Hematopoietic multipotent progenitor cell treated with erythropoietin and hydrocortisone succinate and interleukin-3 and kit ligand, for 15 days (in vitro differentiated cells): ENCODE measurements at places on chromosomes 11 and 22.
A peak's percentile ranks its signal among the peaks of the same experiment; 100 is the strongest.

GRCh38 chr11:77402218-77402556, 71.7 kb downstream of the PAK1 start:
- no peak for DNase-seq

DNA sequence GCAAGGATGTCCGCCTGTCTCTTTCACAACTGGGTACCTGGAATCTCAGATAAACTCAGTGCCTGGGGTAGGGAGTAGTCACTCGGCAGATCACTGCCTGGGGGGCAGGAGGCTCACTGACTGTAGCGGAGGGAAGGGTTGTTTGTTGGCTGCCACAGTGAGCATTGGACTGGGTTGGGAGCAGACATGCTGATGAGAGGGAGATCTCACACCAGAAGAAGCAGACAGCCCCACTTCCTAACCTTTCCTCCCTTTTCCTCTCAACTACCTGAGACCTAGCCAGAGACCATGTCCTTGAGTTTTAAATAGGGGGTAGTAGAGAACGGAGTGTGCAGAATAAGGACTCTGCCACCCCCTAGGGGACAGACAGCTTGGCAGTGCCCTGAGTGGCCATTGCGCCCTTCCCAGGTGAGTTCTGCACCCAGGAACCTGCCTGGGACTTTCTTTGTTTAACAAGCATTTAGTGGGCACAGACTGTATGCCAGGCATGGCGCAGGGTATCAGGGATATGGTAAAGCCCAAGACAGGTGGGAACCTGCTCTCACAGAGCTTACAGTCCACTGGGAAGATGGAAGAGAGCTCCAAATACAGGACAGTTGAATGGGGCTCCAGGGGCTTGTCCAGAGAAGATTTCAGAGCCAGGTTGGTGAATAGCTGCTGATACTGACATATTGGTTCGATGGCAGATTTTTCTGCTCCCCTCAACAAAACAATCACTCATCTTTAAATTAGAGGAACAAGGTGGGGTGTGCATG, 115.7 kb upstream of the NNMT start:
- DNase-seq: peak; percentile 45

- no peak for DNase-seq
Measured at GRCh38 chr22:23553924-23554870, 25.9 kb downstream of the IGLL1 start.

DNA sequence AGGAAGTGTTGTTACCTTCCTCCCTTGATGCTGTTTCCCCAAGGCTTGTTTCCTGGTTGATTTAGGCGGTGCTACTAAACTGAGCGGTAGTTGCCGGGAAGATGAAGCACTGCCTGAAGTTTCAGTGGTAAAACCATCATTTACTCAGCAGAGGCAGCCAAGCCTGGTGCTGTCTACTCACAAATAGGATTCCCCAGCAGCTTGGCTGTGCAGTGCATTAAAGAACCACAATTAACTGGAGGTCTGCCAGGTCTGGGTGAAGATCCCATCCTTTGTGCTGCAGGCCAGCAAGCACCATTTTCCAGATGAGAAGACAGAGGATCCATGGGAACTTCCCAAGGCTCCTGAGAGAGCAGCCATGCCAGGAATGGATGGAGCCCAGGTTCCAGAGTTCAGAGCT, 231.9 kb upstream of the E2F8 start:
- DNase-seq: no peak

DNA sequence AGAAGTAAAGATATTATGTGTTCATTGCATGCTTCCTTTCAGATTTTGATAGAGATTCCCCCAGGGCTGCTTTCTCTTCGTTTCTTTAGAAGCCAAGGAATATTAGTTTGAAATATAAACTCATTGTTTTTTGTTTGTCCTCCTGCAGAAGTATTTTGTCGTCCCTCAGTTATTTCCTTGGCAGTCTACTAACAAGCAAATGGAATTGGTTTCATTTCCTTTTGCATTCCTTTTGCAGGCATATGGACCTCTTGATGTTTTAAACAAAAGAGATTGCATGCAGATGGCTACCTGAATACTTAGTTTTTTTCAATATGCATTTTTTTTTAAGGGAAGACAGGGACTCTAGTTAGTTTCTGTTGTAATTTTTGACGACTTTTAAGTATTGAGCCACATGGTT, 62.2 kb downstream of the BCL2L13 start:
- DNase-seq: no peak

- no peak for DNase-seq
Measured at GRCh38 chr11:114211444-114212121, 84.6 kb upstream of the NNMT start.

DNA sequence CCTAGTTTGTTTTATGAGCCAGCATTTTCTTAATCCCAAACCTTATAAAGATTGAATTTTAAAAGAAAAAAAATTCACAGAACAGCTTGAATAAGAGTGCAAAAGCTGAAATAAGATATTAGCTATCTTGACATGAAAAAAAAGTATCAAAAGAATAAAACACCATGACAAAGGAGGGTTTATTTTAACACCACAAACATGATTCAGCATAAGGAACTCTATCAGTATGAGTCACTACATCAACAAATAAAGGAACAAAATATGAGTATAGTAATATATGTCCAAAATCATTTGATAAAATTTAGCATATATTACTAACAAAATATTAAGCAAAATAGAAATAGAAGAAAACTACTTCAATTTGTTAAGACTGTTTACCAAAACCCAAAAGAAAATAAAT, 9.6 kb upstream of the LMO1 start:
- DNase-seq: no peak

- DNase-seq: no peak
Measured at GRCh38 chr11:76131671-76132631, 74.4 kb downstream of the WNT11 start.

DNA sequence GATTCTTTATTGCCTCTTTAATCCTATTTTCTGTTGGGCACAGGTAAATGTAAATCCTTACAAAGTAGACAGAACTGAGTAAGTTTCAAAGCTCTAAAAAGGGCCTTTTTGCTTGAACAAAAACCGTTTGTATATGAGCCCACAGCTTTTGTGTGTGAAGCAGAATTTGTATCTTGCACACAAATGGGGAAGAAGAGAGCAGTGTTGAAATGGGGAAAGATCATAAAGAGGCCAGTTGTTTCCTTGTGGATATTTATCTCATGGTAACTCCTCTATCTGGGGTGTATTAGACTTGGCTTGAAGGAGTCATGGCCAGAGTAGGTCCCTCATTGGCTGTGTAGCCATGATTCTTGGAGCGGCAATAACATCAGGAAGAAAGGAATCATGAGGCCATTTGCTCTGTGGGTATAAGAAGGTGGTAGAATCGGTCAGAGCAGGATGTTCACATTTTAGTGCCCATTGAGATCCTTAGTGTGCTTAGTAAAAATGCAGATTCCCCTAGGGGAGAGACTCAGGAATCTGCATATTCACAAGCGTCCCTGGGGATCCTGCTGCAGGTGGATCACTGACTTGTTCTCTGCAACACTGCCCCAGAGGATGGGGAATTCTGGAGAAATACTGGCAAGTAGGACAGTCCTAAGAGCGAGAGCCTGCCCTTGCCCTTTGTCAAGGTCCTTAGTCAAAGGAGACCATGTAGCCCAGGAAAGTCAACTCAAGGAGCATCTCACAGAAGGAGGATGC, 126.5 kb downstream of the LDLRAD3 start:
- no peak for DNase-seq

DNA sequence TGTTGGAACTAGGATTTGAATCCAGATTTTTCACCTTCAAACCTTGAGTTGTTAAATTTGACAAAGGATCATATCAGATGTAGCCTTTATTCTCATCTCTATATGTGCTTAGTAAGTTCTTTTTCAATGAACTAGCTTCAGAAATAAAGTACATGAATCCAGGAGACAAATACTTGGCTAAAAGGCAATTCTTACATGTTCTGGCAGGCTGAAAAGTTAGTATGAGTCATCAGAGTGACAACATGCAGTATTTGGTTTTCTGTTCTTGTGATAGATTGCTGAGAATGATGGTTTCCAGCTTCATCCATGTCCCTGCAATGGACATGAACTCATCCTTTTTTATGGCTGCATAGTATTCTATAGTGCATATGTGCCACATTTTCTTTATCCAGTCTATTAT, 40.4 kb downstream of the BBOX1 start:
- DNase-seq: no peak

DNA sequence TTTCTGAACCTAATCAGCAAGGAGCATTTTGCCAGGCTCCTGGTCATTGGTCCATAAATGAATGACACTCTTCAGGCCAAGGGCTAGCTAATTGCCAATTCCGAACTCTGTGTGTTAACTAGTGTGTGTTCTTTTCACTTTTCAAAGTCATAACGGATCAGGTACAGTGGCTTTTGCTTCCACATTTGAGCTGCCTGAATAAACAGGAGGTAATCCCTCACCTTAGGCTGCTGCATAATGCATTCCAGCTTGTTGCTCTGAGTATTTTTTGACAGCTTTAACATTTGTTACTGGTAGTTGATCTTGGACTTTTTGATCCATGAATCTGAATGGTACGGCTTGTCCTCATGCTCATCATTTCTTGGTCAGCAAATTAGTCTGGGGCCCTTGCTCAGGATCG, 485.1 kb downstream of the CNTN5 start:
- no peak for DNase-seq
